Glomerular endothelial cell (primary cell): ENCODE measurements at places on chromosomes 5 and 9. TPM values are rescaled to one million over a fixed set of nuclear protein-coding genes. Genes with fewer than 3 reads are reported as not detected.
A peak's percentile ranks its signal among the peaks of the same experiment; 100 is the strongest.

DNA sequence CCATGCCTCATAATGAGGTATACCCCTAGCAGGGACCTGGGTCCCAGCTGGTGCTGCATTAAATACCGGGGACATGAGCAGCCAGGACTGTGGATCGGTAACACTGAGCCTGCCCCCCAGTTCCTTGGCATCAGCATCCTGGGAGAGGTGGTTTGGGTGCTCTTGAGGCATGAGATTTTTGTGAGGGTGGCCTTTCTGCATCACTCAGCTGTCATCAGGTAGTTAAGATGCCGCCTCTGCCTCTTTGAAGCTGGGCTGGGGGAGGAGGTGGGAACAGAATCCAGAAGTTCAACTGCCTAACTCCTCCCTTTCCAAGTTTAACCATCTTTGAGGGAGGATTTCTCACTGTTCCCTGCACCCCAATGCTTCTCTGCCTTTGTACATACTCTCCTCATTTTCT lies 112.7 kb downstream of the PDZD2 start:
- DNase-seq, result no peak

DNA sequence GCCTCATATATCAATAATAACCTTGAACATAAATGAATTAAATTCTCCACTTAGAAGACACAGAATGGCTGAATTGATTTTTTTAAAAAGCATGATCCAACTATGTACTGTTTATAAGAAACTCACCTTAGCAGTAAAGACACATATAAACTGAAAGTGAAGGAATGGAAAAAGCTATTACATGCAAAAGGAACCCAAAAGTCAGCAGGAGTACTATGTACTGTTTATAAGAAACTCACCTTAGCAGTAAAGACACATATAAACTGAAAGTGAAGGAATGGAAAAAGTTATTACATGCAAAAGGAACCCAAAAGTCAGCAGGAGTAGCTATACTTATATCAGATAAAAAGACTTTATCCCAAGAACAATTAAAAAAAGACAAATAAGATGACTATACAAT lies 204.8 kb downstream of the TMEM161B start:
- DNase-seq, result no peak

DNA sequence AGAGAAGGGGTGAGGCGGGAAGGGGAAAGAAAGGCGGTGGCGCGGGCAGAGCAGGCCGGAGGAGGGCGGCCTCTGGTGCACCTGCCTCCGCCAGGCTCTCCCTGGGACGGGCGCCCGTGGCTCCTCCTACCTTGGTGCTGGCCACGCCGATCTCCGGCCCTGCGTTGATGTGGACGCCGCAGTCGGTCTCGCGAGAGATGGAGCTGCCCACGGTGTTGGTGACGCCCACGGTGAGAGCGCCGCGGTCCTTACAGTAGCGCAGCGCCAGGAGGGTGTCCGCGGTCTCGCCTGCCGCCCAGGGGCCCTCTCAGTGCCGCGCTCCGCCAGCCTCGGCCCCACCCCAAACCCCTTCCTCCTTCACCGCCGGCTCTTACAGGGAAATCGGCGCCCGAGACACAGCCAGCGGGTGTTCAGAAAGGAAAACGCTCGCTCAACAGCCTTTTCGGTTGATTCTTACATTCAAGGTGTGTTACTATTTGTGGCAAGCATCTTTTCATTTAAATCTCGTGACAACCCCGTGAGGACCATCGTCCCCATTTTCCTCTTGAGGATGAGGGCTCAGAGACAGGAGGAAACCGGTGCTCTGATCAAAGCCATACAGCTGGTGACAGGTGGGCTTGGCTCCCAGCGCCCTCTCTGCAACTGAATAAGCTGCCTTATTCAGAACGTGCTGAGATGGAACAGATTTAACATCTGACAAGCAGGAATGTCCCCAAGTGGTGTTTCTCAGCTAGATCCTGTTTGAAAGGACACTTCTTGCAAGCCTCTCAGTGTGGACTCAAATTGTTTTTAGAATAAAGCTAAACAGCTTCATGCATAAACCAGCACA lies 22.0 kb upstream of the MAPK9 start:
- DNase-seq, result no peak

- DNase-seq, result no peak
Measured at GRCh38 chr9:35140093-35140492, 21.7 kb upstream of the UNC13B start.

- peak; percentile 10 for DNase-seq
Measured at GRCh38 chr5:136811551-136811950, 446.2 kb upstream of the TRPC7 start.

DNA sequence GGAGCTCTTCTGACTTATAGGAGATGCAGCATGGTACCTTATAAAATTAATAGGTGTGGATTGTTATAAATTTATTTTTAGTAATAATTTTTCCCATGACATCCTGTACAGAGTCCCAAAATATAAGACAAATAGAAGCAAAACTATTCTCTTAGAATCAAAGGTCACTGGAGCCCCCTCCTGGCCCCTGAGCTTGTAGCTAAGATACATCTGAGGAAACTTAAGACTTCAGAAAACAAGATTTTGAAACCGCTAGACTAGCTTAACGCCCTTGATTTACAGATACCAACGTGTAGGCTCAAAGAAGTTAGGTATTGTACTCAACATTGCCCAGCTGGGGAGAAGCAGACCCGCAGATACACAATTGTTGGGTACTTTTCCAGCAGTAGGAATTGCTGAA lies 45.7 kb upstream of the KCNN2 start:
- no peak for DNase-seq

DNA sequence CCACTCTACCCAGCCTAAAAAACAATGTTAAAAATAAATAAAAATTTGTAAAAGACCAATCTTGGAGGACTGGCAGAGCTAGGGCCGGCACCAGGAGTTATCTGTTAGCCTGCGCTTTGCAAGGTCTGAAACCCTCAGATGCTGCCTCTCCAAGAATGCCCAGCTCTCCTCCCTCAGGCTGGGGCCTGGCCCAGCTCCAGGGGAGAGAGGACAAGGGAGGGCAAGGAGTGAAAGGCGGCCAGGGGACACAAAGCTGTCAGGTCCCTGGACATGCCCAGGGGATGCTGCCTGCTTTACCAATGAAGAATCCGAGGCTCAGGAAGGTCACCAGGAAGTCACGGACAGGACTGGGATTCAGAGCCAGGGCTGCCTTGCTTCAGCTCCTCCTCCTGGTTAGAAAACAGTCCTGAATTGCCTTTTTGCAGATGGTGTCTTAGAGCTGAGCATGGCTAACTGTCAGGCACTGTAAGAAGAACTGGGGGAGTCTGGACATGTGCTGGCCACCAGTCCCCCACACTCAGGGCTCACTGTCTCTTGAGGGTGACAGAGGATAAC lies 5.5 kb upstream of the N4BP3 start:
- DNase-seq, result no peak

- DNase-seq, result no peak
Measured at GRCh38 chr9:98449871-98450270, 194.4 kb upstream of the TBC1D2 start.

DNA sequence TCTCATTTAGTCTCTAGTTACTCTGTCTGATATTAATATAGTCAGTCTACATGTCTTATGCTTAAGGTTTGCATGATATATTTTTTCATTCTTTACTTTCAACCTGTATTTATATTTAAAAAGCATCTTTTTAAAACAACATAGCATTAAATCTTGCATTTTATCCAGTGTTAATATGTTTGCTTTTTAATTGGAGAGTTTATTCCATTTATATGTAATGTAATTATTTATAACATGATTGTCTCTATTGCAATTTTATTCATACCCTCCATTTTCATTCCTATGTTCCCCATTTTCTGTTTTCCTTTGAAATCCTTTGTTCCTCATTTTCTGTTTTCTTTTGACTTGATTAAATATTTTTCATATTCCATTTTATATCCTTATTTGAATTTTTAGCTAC lies 13.3 kb downstream of the PCDHB15 start:
- DNase-seq, result no peak

DNA sequence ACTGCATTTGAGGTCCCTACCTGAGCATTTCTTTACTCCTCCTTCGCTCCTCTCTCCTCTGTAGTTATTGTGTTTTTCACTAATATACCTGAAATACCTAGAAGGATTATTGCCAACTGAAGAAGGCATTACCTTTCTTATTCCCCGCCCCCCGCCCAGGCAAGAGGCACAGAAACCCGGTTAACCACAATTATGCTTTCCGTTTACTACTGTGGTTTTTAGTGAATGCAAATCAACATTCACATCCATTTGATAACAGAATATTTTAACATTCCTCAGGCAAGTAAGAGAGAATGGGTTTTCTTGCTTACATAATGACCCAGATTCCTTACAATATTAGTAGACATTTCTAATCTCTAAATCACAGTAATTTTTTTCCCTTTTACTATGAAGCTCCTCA lies 136.9 kb downstream of the PCSK5 start:
- no peak for DNase-seq

- DNase-seq, result no peak
Measured at GRCh38 chr5:173329491-173330337, 1.5 kb upstream of the STC2 start.

MCC gene
- 20.1 and 30.2 TPM in 2 replicates for total RNA-seq

TRIM14 gene
- total RNA-seq, result 3.9 and 9.1 TPM in 2 replicates

NAA35 gene
- total RNA-seq, result 14.6 and 14.8 TPM in 2 replicates

TMEM232 gene
- 0.41 TPM in 1 of 2 replicates, not detected in the other for total RNA-seq
